ENCODE measurements at places on chromosomes 11 and 22.

GRCh38 chr11:73197348-73197747, 20.7 kb upstream of the P2RY2 start:
- no peak for ATAC-seq

DNA sequence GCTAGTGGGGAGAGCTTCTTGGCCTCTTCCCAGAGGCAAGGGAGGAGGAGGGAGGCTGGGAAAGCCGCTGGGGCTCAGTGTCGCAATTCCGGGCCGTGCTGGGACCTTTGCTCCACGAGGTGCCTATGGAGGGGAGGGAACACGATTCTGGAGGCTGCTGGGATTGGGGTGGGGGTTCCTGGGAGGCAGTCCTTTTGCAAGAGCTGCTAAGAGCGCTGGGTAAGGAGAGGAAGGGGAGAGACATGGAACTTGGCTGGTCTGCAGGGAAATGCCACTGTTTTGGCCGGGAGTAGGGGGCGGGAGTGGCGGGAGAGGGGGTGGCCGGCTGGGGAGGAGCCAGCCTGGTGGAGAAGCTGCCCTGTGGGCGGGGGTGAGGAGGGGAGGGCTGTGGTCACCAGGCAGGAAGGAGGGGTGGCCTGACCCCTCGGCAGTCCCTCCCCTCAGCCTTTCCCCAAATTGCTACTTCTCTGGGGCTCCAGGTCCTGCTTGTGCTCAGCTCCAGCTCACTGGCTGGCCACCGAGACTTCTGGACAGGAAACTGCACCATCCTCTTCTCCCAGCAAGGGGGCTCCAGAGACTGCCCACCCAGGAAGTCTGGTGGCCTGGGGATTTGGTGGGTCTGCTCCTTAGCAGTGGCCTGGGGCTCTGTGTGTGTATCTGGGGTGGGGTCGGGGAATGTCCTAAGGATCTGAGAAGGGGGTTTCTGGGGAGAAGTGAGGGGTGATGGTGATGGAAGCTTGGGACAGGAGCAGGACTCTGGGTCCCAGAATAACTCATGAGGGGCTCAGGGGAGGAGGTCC, at the start of gene NR1H3:
TSS of gene NR1H3 (plus strand) at position 480 of the 800 bp plus-strand sequence. CDS start 1,221 bp downstream, outside the sequence.
- peak; percentile 76 for ATAC-seq

GRCh38 chr11:17343907-17344306, 7.7 kb upstream of the NCR3LG1 start:
- peak; percentile 88 for ATAC-seq

DNA sequence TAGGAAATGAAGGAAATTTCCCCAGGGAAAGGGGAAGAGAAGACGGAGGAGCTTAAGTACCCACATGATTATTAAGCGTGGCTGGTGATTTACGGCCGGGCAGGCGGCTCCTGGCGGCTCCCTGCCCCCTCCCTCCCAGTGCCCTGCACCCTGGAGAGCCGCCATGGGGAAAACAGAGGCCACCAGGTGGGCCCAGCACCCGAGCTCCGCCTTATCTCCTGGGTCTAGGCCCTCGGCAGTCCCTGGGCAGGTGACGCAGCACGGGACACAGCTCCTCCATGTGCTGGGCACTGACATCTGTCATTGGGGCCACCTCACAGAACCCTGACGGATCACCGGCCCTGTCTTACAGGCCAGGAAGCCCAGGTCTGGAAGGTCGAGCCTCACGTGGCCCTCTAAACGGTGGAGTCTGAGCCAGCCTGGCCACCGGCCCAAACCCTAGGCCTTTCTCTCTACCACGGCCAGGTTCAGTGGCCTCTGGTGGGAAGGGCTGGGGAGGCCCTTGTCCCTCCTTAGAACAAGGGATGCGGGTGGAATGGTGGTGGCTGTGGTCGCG, 60.2 kb upstream of the PPARA start:
- no peak for ATAC-seq

GRCh38 chr11:67435031-67435726, 2.3 kb downstream of the PTPRCAP start:
- no peak for ATAC-seq

DNA sequence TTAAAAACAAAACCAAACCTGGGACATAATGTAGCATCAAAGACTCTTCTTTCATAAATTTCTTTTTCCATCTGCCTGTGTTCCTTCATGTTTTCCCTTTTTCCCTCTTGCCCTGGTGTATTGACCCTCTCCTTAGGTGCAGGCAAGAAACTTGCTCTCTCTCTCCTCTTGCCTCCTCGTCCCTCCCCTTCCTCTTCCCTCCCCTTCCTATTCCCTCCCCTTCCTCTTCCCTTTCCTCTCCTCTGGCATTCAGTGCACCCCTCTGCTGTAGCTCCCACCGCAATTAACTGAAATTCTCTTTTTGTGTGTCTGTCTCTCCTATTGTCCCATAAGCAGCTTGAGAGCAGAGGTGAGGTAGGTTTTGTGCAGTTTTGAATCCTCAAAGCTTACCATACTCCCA, 49.9 kb downstream of the CSF2RB start:
- no peak for ATAC-seq

DNA sequence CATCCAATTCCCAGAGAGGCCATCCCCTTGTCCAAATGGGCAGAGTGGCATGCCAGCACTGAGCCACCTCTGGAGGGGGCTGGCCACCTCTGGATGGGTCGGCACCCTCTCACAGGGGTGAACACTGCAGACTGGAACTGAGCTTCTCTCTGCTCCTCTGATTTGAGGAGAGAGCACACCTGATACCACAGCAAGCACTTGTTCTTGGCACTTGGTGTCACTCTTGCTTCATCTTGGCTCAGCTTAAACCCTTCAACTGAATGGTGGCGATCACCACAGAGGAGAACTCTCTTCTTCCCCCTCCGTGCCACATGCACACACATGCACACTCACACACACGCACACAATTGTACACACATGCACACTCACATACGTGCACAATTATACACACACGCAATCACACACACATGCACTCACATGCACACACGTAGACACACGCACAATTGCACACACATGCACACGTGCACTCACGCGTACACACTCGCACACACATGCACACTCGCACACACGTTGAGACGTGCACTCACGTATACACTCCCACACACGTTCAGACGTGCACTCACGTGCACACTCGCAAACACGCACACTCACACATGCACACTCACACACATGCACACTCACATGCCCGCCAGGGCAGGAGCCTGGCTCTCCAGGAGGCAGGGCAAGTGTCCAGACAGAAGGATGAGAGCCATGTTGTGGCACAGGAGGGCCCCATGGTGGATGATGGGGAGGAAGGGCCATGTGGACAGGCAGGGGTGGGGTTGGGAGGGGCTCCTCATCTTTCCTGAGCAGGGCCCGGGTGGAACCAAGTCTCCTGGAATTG, 23.4 kb downstream of the OVOL1 start:
- peak; percentile 40 for ATAC-seq

DNA sequence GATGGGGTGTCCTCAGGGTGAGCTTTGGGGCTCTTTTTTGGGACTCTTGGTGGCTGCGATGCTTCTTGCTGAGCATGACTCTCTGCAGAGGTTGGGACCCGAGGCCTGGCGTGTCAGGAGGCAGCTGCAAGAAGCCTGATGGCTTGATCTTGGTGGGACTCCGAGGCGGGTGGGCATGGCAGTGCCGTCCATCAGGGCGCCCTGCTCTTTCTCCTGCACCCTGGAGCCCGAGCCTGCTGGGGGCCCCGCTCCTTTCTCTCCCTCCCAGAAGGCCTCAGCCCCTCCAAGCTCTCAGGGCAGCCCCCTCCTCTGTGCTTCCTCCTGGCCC, 432.7 kb downstream of the TBC1D22A start:
- no peak for ATAC-seq

DNA sequence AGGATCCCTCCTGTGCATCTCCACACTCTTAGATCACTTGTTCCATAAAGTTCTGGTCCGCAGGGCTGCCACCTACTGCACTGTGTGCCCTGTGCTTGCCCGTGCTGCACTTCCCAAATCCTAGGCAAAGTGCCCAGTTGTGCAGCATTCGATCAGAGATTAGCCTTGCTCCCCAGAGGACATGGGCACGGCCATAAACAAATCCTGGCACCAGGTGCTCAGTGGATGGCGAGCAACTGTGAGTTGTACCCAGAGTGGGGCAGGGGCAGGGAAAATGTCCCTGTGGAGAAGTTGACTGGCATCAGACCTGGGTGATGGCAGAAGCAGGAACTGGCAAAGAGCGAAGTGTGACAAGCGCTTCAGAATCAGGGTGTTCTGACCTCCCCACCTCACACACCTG, 4.7 kb downstream of the FADS2 start:
- ATAC-seq = no peak

DNA sequence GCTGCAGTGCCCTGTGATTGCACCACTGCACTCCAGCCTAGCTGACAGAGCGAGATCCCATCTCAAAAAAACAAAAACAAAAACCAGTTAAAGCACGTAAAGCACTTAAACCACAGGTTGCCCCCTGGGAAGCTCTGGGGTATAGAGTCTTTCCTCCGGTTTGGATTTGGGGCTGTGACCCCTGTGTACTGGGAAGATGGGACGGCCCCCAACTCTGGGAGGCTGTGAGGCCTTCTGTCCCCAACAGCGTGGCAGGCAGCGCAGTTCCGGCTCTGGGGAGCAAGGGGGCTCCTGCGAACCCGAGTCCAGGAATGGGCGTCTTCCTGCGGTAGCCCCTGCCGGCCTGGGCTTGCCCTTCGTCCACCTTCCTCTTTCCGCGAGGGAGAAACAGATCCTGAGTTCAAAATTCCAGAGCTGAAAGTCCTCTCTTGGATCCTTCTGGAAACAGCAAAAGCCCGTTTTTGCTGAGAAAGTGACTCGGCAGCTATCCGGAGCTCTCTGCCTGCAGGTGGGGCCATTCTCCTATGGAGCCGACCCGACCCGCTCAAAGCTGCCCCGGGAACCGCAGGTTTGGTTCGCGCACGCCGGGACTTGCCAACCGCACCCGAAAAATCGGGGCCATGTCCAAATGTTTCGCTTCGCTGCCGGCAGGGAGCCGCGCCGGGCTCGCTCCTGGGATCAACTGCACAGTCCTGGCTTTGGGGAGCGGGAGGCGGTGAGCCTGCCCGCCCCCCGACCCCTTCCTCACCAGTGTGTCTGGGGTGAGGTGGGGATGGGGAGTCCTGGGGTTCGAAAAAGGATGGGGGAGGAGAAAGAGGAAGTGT, 36.3 kb upstream of the POLA2 start:
- peak; percentile 92 for ATAC-seq

DNA sequence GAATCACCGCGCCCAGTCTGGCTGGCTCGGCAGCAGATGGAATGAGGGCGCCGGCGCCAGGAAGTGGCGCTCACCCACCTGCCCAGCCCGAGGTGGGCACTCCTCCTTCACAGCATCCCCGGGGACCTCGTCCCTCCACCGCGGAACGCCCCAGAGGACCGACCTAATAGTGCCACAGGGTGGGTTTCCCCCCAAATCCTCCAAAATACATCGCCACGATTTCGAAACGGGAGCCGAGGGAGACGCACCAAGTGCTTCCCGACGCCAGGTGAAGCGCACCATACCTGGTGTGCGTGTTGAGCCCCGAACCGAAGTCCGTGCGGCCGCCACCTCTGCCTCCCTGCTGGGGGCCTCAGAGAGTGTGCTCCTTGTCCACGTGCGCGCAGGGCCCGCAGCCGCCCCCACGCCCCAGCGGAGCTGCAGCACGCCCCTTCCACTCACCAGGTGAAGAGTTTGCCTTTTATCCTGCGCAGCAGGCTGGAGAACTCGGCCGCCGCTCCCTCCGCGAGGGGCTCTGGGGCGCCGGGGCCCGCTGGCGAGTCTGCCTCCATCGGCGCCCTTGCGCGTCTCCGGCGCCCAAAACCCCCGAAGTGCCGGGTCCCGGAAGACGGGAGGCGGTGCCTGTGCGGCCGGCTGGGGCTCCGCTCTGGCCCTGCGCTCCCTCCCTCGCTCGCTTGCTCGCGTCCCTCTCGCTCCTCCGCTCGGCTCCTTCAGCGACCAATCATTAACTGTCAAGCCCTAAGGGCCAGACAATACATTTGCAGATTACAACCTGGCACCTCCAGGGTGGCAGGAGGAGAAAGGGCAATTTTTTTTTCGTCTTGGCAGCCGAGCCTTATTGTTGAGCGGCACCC, at the start of gene SLC35F2:
TSS of gene SLC35F2 (minus strand) at position 571 of the 854 bp plus-strand sequence. CDS start at position 551, 20 bp downstream.
- ATAC-seq = peak; percentile 91

GRCh38 chr22:26545385-26545784, 33.1 kb upstream of the TFIP11 start:
- no peak for ATAC-seq

GRCh38 chr11:8320076-8320475, 56.4 kb upstream of the LMO1 start:
- no peak for ATAC-seq

GRCh38 chr11:100719362-100719761, 32.3 kb downstream of the ARHGAP42 start:
- ATAC-seq = no peak

GRCh38 chr11:94922321-94923003, 50.9 kb downstream of the CWC15 start:
- no peak for ATAC-seq

DNA sequence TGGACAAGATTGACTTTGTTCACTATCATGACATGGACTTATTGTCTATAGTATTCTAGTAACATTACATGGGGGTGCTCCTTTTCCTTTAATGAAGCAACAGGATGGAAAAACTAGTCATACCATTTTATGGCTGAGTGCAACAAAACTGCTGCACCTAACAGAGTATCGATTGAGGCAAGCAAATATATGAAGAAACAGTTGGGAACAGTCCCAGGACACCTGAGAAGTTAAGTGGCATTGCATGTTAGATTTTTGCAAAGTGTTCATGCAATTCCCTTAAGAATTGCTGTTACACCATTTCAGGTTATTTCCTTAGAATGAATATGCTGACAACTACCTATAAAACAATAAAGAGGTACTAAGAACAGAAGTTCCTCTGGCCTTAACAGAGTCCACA, 541.5 kb upstream of the ANO3 start:
- ATAC-seq = no peak

- ATAC-seq = peak; percentile 27
Measured at GRCh38 chr22:42172773-42173172, 42.2 kb upstream of the CYP2D6 start.

GRCh38 chr11:68525930-68526329, 65.4 kb downstream of the PPP6R3 start:
- peak; percentile 65 for ATAC-seq

DNA sequence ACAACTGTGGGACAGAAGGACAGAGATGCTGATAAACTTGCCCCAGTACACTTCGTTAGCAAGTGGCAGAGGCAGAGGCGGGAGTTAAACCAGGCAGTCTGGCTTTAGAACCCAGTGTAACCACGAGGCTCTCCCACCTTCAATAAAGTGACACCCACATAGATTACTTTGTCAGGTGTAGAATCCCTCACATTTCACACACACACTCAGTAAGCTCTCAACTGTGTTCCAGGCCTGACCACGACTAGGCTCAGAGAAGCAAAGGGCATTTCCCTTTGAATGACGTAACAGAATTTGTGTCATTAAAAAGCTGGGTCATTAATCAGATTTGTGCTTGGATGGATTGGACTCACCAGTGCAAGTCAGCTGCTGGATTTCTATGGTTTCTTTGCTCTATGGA, 118.3 kb upstream of the RCN1 start:
- ATAC-seq = no peak

DNA sequence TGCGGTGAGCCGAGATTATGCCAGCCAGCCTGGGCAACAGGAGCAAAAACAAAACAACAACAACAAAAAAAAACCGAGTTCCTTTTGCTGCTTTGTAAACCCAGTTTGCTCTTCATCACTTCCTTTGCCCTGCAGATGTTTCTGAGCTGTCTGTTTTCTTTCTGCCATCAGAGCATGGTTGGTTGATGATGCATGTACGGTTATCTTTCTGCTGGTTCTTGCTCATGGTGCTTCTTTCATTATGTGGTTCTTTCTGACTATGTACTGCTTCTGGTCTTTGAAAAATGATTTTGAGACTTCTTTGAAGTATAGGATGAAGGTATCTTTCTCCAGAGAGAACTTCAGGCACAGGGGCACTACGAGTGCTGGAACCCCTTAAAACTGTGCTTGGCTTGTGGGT, 13.2 kb downstream of the TANGO2 start:
- ATAC-seq = no peak

GRCh38 chr11:79578116-79578515, 137.3 kb upstream of the TENM4 start:
- no peak for ATAC-seq

All from SK-N-SH treated with all-trans-retinoic acid at 6 μM for 48 hours (cell line).